Activated naive CD8-positive, alpha-beta T cell treated with anti-CD3 and anti-CD28 coated beads, Interleukin-2, amount 50 U/mL, for 24 hours (primary cell): ENCODE measurements at places on chromosomes 12 and 14.

- DNase-seq, result no peak
Measured at GRCh38 chr12:119208626-119209061, 29.9 kb downstream of the HSPB8 start.

DNA sequence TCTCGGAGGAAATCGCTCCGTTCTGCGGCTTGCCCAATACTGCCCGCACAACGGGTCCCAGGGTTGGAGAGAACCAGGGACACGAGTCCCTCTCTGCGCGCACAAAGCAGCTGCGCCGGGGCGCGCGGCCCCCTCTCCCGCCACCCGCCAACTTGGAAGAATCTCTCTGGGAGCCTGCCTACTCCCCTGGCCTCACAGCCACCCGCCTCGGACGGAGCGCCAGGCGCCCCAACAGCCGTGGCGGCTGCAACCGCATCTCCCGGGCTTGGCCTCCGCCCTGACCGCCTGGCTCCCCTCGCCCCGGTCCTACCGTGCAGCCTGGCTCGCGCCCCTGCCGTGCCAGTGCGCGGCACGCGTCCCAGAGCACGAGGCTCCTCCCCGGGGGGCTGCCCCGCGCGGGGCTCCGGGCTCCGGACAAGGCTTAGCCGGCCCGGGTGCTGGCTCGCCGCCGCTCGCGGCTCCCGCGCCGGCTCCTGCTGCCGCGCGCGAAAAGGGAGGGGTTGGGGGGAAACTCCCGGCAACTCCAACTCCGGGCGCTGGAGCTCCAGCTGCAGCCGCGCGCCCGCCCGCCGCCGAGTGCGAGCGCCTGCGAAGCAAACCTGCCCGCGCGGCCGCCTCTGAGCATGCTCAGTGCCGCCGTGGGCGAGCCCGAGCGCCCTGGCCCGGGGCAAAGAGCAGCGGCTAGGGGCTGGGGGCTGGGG is at the start of gene STXBP6:
STXBP6 (minus strand) TSS at position 580 of the 701 bp plus-strand sequence. CDS start 75,329 bp downstream, outside the sequence.
- peak; percentile 30 for DNase-seq

DNA sequence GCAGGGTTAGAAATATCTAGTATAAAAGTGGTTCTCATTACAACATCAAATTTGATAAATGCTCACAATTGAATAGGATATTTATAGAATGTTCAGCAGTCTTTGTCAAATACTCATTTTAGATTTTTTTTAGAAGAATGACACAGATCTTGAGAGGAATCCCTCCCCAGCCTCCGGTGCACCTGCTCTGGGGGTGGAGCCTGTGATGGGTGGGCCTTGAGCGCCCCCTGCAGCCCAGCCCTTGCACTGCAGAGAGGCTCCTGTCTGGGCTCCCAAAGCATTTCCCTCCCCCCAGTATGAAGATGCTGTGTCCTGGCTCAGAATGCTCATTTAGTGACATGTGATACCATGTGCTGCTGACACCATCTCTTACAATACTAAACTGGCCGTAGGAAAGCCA is 792.3 kb downstream of the TMEM121 start:
- peak; percentile 60 for DNase-seq

DNA sequence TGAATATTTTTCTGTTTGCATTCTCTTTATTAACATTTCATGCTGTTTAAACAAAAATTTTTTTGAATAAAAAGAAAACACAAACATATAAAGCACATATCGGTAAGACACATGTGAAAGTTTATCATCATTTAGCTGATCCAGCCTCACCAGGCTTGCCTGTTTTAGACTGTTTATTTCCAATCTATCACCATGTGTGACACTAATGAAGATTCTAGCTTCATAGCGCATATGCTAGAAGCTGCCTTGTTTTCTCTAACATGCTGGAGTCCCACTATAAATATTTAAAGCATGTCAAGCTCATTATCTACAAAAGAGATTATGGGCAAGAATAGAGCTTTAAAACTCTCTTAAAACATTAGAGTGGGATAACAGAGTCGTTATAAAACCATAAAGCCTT is 25.4 kb upstream of the ADAMTS20 start:
- no peak for DNase-seq

DNA sequence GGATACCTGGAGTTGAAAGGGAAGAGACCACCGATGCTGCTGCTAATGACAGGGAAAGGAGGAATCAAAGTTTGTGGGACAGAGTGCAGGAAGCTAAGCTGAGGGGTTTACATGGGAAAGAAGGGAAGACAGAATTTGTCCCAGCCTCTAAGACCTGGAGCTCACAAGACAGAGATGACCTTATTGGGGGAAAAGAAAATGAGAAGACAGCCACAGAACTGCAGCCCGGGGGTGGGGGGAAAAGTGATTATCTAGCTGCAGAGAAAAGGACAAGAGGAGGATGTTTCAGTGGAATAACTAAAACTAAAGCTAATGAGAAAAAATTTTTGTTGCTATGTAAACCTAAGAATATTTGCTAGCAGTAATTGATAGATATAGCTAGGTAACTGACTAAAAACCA is 30.7 kb downstream of the NDUFA12 start:
- no peak for DNase-seq

DNA sequence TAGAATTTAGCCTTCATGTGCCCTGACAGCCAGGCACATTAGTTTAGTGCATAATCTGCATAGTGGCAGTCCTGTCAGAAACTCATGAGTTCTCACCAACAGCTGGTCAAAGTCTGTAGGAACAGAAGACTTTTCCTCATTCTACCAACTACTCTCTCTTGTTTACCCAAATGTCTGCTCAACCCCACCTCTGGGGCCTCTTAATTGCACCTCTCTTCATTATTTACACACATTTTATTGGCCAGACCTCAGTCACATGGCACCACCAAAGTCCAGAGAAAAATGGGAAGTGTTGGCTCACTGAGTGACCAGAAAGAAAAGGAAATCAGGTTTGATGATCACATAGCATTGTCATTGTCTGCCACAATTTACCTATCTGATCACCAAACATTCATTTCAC is 114.6 kb upstream of the PLXNC1 start:
- DNase-seq, result no peak
